ENCODE measurements at places on chromosomes 1 and 21.

- no peak for DNase-seq
Measured at GRCh38 chr1:185376288-185376687, 59.2 kb upstream of the IVNS1ABP start.

- DNase-seq = no peak
Measured at GRCh38 chr1:222420633-222421032, 127.3 kb downstream of the HHIPL2 start.

- DNase-seq = peak; percentile 39
Measured at GRCh38 chr1:226424221-226425003, 16.5 kb upstream of the PARP1 start.

DNA sequence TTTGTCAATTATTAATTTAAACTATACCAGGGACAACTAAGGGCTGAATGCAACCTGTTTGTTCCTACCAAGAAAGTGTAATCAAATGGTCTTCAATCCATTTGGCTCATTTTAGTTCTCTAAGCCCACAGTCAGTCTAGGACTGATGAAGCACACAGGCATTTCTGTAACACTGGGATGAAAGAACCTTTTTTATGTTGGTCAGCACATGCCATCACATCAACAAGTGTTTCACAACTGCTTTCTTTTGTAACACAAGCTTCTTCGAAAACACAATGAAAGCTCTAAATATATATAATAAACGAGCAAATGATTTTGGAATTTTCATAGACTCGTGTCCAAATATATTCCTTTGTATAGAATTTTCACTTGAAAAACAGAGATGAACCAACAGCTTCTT lies 28.8 kb downstream of the HEATR1 start:
- peak; percentile 61 for DNase-seq

DNA sequence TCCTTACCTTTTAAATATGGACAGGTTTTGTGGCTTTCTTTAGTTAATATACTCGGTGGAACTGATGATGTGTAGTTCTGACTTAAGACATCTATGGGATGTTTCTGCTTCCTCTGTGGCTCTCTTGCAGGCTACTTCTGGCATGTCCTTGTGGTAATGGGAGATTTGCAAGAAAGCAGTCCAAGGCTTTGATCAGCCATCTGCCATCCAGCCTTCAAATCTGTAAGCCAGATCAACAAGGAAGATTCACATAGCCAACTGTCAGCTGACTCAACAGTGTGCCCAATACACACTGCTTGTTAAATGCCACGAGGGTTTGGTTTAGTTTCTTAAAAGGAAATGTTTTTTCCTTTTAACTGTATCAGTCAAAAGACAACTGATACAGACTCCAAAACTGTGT lies 722.2 kb upstream of the CHRM3 start:
- DNase-seq = no peak

GRCh38 chr1:175420518-175420827 lies 227.9 kb upstream of the KIAA0040 start:
- no peak for DNase-seq

DNA sequence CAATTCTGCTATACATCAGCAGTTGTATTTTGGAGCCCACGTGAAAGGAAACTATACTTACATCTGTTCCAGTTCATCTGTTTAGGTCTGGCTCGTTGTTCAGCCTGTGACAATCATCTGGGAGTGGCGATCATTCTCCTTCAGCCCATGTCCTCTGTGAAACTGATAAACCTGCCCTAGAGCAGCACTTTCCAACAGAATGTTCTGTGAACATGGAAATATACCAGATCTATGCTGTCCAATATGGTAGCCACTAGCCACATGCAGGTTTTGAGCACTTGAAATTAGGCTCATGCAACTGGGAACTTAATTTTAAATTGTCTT lies 24.5 kb upstream of the COQ8A start:
- no peak for DNase-seq

DNA sequence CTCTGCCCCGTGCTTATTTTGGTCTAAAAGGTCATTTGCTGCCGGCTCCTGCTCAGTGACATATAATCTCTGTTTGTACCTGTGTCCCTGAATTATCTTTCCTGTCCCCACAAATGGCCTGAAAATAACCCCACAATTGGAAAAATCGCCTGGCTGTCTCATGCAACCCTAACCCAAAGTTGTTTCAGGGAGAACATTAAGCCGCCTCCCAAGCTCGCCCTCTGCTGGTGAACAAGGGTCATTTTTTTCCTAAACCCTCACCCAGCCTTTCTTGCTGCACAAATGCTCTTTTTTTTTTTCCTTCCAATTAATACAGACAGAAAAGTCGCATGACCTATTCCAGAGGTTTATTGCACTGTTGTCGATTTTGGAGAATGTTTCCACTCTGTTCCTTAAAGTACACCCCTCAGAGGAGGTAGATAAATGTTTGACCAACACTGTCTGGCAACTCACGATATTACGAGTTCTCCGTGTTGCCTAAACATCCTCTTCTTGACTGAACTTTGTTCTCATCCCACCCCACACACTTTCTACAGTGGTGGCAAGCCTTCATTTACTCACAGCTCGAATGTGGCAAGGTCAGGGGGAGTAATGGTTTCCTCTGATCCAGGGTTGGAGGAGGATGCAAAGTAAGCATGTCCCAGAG lies 148.7 kb downstream of the ZZZ3 start:
- peak; percentile 83 for DNase-seq

DNA sequence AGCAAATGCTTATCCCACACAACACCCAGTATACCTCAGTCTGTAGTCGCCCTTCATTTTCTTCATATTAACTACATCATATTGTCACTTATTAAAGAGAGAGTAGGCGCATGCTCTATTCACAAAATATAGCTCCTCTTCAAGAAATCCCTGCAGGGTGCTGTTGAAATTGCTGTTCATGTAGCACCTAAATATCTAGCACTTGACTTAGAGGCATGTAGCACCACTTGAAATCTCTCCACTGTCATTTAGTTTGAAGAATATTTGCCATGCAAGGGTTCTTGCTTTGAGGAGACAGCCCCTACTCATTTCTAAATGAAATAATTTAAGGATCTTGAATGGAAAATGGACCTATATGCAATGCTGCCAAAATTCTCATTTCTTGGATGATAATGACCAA lies 20.9 kb upstream of the LRRC8B start:
- no peak for DNase-seq

DNA sequence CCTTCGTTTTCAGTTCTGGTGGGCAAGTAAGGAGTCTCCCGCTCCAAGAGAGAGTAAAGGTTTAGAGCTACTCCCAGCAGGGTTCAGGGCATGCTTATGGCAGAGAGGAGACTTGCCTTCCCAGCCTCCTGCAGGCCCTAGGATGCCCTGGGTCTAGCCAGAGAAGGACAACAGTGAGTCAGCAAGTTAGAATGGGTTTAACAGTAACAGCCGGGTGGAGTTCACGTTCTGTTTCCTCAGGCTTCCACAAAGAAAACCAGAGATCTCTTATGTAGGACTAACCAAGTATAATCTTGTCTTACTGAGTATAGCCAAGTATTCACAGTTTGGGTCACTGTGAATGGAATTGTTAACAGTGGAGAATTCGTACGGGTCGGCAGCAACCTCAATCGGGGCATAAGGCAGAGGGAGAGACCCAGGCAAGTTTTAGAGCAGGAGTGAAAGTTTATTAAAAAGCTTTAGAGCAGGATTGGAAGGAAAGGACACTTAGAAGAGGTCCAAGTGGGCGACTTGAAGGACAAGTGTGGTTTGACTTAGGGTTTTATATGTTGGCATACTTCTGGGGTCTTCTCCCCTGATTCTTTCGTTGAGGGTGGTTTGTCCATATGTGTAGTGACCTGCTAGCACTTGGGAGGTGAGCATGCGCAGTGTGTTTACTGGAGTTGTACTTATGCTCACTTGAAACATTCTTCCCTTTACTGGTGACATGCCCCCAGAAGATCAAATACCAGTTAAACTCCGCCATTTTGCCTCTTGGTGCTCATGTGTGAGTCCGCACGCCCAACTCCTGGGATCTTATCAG lies 4.5 kb downstream of the OVAAL start:
- DNase-seq = peak; percentile 55

DNA sequence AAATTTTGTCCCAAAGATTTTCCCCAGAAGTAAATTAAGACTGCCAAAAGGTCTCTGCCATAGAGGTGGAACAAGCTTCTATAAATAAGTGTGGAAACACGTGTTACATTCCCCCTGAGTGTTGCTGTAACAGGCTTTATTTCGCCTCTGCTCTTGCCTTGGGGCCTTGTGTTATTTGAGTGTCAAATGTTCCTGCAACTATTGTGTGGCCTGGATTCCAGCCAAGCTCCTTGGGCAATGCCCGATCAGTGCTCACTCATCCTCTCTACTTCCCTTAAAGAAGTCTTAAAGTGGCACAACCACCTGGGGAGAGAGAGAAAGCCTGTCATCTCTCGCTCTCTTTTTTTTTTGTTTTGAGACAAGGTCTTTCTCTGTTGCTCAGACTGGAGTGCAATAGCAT lies 156.7 kb downstream of the NR5A2 start:
- DNase-seq = peak; percentile 82

DNA sequence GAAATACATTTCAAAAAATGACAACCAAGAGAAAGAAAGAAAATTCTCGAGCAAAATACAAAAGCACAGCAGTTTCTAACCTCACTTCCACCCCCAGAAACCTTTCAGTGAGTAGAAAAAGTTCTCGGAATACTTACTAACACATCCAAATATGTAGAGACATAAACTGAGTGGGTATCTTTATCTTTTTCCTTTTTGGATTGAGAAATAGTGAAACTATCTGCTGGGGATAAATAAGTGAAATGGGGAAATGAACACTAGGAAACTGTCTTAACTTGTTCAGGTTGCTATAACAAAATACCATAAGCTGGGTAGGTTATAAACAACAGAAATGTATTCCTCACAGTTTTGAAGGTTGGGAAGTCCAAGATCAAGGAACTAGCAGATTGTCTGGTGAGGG lies 72.0 kb downstream of the VCAM1 start:
- DNase-seq = peak; percentile 62

DNA sequence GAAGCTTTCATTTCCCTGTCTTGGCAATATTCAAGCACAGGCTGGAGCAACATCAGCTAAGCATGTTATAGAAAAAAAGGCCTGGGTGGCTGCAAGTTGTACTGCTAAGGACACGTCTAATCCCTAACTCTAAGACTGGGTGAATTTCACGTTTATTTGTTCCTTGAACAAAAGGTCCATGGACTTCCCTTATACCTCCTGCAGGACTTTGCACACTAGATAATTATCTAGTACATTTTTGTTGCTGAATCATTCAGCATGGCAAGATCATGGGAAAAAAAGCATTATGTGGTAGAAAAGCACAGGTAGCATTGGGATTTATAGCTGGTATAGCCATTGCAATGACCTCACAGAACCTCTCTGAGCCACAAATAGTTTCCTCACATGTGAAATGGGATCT lies 130.7 kb upstream of the DMRTA2 start:
- DNase-seq = no peak

- DNase-seq = peak; percentile 65
Measured at GRCh38 chr1:179818743-179819173, 58.8 kb downstream of the TOR1AIP2 start.

- no peak for DNase-seq
Measured at GRCh38 chr1:13945856-13946255, 245.9 kb downstream of the PRDM2 start.

DNA sequence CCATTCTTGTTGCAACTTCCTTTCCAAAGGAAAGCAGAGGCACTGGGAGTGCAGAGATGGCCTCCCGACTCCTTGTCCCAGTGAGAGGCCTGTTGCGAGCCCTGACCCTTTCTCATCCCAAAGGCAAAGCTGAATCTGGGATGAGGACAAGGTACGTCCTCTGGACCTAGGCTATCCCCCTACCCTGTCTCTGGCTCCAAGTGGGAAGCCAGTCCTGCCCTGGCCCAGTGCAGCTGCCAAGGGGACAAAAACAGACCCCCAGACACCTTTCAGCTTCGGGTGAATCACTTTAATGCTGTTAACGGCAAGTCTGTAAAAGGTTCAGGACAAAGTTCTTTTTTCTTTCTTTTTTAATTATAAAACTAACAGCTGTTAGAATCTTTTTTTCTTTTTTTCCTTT lies 2.5 kb downstream of the TSSK3 start:
- DNase-seq = no peak

GRCh38 chr1:68229650-68230483 lies 2.5 kb downstream of the WLS start:
- DNase-seq = peak; percentile 17

- DNase-seq = no peak
Measured at GRCh38 chr1:233885196-233885920, 19.1 kb upstream of the SLC35F3 start.

- DNase-seq = no peak
Measured at GRCh38 chr1:91805311-91805801, 80.6 kb downstream of the TGFBR3 start.

- DNase-seq = peak; percentile 39
Measured at GRCh38 chr21:43369124-43369523, 57.8 kb downstream of the SIK1 start.

DNA sequence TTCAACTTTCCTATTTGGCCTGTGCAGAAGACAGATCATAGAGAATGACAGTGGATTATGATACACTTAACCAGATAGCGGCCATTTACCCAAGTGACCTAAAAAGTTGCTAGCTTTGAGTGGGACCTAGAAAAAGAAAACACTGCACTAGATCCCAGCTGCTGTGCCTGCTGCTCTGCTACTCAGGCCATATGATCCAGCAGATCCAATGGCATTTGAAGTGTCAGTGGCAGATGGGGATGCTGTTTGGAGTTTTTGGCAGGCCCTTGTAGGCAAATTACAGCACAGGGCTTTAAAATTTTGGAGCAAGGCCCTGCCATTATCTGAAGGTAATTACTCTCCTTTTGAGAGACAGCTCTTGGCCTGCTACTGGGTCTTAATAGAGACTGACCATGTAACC lies 74.0 kb upstream of the KCNE2 start:
- no peak for DNase-seq

- DNase-seq = peak; percentile 47
Measured at GRCh38 chr1:158095737-158096335, 84.9 kb upstream of the CD1D start.

GRCh38 chr1:228275430-228276173 lies 67.8 kb downstream of the OBSCN start:
- peak; percentile 84 for DNase-seq

DNA sequence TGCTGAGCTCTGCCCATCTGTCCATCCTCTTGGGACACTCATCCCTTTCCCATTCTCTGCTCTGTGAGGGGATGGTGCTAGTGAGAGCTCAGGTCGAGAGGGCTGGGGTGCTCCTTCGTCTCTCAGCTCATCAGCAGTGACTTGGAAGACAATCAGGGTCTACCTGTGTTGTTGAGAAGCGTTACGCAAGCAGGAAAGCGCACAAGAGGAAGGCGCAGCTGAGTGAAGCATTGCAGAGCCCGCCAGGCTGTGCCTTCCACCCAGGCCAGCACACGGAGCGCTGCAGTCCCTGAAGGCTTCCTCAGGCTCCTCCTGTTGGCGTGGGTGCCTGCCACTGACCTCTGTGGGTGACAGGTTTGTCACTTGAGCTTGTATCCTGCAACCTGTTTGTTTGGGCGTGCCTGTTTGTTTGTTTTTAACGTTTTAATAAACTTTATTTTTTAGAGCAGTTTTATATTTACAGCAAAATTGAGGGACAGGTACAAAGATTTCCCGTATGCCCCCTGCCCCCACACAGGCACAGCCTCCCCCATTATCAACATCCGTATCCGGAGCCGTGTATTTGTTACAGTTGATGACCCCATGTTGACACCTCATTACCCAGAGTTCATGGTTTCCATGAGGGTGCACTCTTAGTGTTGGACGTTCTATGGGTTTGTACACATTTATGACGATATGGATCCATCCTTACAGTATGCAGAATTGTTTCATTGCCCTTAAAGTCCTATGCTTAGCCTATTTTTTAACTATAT lies 36.7 kb downstream of the ADARB1 start:
- DNase-seq = no peak

All from fibroblast of pulmonary artery (primary cell).